ENCODE measurements at places on chromosomes 11 and 22.
A peak's percentile ranks its signal among the peaks of the same experiment; 100 is the strongest.

DNA sequence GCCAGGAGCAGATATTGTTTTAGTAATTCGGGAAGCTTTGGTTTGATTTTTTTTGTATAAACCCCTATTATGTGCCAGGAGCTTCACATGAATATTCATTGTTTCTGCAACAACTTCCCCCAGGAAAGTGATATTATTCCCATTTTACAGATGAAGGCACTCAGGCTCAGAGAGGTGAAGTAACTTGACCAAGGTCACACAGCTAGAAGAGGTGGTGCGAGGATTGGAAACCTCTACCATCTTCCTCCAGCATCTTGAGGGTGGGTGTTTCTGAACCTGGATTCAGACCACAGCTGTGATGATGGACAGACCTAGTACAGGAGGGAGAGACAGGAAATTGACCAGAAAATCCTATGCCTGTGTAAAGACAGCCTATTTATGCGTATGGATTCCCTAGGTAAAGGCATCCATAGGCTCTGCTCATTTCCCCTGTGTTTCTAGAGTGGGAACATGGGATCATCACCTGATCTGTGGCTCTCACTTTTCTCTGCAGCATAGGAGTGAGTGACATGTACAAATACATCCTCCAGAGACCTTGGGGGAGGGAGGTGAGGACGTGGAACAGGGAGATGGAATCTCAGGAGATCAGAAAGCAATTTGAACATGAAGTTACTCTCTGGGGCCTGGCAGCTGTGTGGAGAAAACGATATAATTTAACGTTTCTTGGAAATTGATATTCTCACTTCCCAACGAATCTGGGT, 81.4 kb downstream of the TSPAN18 start:
- no peak for DNase-seq

DNA sequence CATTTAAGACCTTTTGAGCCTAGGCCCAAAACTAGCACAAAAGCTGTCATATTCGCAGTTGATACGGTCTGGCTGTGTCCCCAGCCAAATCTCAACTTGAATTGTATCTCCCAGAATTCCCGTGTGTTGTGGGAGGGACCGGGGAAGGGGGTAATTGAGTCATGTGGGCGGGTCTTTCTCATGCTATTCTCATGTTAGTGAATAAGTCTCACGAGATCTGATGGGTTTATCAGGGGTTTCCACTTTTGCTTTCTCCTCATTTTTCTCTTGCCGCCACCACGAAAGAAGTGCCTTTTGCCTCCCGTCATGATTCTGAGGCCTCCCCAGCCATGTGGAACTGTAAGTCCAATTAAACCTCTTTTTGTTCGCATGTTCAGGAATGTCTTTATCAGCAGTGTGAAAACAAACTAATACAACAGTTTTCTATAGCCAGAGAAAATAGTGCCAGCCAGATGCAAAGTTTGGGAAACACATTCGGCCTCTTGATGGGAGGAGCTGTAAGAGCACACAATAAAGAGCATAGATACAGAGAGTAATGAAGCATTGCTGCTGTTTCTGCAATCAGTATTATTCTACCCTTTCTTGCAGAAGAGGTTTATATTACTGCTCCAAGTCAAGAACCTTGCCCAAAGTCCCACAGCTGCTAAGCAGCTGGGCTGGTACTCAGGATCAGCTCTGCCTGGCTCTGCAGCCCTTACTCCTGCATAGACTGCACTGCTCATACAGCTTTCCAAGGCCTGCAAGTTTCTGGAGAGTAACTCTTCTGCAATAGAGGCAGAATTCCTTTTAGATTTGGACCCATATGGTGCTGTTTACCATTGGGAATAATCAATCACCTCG, 2.0 kb upstream of the ZNF195 start:
- no peak for DNase-seq

DNA sequence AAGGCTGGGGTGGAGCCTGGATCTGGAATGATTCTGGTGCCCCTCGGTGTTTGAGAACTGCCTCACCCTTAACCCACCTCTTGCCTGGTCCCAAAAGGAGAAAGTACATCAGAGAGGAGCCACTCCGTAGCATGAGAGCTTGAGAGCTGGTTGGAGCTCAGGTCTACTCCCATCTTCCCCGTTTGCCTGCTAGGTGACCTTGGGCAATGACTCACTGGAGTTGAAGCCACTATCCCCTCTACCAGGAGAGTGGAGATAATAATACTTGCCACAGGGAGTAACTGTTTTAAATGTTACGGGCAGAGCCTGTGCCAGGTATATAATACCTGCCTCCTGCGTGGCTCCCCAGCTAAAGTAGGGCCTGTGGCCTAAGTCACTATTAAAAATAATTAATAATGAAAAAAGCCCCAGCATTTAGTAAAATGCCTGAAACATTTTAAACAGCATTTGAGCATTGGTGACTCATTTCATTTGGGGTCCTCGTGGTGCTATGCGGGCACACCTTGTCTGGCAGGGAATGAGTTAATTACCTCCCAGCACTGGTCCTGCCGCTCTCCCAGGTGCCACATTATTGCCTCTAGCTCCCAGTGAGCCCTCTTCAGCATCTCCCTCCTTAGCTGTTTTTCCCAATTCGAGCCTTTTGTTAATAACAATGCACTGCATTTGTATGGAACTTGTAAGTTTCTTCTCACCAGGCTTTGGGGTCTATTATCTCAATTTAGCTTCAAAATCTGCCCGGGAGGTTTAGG, 22.5 kb downstream of the CYTH4 start:
- DNase-seq: peak; percentile 71

DNA sequence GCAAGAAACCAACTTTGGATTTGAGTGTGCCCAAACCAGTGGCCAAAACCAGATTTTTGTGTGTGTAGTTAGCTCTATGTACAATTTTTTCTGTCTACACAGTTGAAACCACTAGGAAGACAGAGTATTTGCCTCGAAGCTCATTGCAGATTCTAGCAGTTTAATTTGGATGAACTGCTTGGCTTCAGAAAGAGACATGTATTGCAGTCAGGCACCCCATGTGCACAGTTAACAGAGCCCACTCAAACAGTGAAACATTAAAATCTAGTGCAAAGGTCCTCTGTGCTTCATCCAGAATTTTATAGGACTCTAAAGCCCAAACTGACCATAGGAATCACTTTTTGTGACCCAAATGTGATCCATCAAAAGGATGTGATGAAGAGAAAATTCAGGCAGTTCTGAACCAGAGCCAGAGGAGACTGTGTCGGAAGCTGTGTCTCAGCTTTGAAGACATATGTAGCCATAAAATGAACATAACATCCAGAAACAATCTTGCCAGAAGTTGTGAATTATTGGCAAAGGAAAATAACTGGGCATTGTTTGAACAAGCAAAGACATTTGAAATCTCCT, 82.7 kb downstream of the PANX1 start:
- DNase-seq: no peak

GRCh38 chr11:11552529-11553087, 69.2 kb downstream of the GALNT18 start:
- DNase-seq: no peak

DNA sequence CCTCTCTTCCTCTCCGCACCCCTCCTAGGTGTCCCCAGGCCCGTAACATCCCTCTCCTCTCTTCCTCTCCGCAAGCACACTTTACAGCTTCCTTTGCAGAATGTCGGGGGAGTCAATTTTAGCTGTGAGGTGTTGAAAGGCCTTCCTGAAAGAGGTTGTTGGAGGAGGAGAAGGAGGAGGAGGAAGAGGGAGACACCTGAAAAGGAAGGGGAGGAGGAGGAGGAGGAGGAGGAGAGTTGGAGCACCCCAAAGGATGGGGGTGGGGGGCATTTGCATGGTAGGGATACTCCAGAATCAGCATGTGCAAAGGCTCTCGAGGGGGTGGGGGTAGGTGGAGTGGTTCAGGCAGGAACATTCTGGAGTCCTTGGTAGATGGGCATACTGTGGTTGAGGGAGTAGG, 1045.1 kb downstream of the TBC1D22A start:
- no peak for DNase-seq

- no peak for DNase-seq
Observed at GRCh38 chr11:10892250-10892649, 34.4 kb upstream of the ZBED5 start.

DNA sequence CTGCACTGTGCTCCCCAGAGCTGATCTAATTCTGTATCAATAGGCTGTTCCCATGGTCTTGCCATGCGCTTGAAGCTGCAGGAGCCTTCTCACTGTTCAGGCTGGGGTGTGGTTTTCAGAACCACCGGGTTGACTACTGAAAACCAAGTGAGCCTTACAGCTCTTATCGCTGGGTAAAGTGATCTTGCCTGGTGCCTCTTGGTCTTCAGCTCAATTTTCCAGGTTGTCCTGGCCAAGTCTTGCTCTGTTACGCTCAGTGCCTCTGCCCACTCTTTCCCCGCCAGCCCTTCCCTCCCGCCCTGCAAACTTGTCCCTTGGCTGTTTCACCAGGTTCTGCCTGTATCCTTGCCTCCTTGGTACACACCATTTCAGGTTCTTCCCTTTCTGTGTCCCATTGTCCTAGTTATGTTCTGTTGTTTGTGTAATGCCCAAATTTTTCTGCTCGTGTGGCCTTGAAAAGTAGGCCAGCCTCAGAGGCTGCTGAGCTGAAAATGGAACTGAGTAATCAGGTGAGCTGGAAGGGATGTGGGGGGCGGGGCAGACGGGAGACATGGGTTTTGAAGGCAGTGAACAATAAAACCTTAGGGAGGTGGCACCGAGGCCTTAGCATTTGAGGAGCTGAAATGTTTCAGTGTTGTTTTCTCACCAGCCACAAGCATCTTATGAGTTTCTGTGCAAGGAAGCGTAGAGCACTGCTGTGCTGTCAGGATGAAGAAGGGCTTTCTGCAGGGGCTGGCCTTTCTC, 11.2 kb downstream of the PEX26 start:
- DNase-seq: no peak

DNA sequence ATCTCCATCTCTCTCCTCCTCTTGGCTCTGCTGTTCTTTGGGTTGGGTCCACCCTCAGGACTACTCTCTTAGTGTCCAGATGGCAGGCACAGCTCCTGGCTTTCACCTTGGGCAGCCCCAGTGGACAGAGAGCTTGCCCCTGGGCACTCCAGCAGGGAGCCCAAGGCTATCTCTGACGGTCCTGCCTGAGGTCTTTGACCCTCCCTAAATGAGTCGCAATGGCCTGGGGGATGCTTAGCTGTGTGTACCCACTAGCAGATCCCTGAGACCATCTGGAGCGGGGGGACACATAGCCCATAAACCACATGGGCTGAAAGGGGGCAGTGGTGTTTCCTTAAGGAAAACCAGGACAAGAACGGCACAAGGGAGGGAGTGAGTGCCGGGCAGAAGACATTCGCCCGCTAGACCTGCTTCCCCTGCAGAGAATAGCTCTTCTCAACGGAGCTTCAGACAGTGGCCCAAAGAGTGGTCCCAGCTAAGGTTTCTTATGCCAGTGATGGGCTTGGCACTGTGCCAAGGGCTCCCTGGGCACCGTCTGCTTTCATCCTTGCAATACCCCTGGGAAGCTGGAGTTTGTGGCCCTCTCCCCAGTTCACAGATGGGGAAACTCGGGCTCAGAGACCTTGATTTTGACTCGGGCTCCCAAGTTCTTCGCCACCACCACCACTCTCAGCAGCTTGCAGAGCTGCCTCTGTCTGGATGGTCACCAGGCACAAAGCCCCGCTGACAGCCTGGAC, 53.9 kb upstream of the ANO1 start:
- no peak for DNase-seq

GRCh38 chr11:134800826-134801225, 388.8 kb upstream of the B3GAT1 start:
- DNase-seq: no peak

DNA sequence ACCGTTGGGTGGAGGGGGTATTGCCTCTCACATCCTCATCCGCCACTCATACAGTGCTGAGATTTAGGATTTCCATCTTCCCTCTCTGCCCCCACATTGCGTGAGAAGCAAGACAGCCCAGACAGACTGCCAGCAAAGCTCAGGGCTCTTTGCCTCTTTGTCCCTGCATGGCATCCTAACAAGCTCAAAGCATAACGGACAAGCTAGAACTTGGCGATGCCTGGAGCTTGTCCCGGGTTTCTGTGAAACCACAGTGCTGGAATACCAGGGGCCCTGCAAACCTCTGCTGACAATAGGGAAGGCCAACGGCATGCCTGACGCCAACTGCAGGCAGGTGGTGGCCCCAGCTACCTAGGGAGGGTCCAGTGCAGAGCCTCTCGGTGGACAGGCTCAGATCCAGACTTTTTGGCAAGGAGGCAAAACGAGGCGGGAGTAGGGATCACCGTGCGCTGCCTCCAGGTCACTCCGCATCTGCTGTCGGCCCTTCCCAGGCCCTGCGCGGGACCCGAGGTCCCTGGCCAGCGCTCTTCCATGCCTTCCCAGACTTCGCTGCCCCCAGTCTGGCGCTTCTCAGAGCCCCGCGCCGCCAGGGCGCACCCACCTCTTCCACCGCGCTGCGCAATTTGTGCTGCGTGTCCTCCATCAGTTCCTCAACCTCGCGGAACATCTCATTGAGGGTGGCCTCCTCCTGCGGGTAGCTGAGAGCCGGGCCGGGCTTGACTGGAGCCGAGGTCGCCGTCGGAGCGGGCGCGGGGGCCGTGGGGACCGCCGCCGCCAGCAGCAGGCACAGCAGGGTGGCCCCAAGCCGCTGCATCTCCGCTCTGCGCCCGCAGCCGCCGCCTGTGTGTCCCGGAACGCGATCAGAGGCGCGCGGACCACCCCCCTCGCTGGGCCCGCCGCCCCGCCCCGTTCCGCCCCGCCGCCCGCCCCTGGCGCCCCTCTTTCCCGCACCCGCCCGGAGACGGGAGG, at the start of gene DKK3:
TSS of gene DKK3 (minus strand) at position 858 of the 969 bp plus-strand sequence. CDS start at position 814, 44 bp downstream.
- DNase-seq: no peak

- no peak for DNase-seq
Observed at GRCh38 chr11:44034639-44035038, 13.1 kb upstream of the ACCSL start.

- no peak for DNase-seq
Observed at GRCh38 chr11:27864611-27865010, 164.4 kb upstream of the BDNF start.
